Fibroblast of lung (primary cell): ENCODE measurements at places on chromosomes 12 and 14. TPM values are rescaled to one million over a fixed set of nuclear protein-coding genes. Genes with fewer than 3 reads are reported as not detected.

DNA sequence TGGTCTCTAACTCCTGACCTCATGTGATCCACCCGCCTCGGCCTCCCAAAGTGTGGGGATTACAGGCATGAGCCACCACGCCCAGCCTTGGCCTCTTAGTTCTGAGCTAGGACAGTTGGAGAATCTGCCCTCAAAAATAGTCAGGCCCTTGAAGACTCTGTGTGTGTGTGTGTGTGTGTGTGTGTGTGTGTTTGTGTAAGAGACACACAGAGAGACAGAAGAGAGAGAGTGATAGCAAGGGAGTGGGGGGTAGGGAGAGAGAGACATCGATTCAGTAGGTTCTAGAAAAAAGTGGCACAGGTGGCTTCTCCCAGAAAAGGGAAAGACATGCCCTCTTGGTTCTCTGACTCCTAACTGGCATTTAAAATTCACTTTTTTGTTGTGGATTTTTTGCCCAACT lies 5.4 kb downstream of the HNF1A start:
- no peak for DNase-seq

DNA sequence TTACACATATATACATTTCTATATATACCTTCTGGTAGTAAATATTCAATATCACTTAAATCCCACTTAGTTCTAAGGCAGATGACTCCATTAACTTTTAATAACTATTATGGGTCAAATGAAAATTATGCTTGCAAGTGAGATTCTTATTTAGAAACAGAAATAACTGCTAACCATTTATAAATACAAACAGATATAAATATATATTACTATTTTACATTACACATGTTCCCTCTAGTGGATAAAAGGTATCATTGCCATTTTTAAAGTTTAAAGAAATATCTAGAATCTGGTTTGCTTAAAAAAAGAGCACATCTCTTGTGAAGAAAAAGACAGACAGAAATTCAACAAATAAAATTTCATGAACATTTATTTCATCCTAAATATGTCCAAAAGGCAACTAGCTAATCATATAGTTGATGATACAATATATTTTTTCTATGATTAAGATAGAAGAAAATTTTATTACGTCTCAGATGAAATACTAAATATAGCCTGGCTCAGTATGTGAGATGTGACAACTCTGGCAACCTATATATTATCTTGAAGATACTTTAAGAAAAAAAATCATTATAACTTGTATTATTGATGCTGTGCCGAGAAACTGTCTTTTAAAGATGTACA lies 11.7 kb upstream of the RAD51AP1 start:
- DNase-seq: peak; percentile 7

DNA sequence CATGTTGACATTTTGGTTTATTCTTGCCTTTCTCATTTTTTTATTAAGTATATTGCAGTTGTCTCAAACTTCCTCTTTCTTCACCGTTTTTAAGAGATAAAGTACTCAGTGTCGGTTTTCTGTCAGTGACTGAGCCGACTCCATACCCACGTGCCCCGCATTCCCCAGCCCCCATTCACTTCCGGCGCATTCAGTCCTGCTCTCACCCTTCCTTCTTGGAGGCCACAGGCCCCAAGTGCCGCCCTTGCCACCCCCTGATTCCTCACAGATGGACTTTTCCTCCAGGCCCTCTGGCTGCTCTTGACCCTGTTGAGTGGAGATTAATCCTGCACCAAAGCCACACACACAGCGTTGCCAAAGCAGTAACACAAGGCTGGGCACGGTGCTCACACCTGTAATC lies 19.1 kb upstream of the DNAH10 start:
- DNase-seq: no peak

DNA sequence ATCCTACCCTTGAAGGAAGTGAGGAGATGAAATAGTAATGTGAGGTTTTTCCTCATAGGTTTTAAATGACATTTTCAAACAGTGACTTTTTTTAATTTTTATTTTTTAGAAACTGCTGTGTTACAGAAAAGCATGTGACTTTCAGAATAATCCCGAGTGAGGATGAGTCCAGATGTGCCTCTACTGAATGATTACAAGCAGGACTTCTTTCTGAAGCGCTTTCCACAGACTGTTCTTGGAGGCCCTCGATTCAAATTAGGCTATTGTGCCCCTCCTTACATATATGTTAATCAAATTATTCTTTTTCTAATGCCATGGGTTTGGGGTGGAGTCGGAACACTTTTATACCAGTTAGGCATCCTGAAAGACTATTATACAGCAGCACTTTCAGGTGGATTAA lies 15.8 kb downstream of the PCNX4 start:
- no peak for DNase-seq

DNA sequence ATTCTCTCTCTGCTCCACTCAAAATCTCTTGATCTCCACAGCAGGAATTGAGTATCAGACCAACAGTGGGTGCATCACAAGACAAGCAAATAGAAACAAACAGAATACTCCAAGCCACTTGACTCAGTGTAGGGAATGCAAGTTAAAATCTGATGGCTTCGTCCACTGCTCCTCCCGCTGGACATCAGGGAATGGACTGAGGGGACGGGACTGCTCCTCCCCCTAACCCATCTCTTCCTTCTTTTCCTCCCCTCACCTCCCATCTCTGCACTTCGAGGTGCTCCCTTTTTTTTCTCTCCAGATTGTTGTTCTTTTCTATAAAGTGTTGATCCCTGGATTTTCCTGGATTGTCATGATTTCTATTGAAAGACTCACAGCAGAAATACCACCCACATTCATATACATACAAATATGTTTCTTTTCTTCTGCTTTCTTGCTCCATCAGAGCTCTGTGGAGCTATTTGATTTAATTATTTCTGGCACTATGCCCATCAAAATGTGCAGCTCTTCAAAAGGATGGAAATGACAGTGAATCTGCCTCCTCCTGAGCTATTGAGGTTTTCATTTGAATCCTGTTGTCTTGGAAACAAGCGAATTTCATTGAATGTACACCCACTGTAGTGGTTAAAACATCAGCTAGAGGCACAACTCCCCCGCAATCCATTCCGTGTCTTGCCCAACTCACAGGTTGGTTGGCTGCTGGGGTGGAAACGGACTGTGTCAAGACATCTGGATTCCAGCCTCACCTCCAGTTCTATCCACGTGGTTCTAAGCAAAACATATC lies 199.7 kb downstream of the SPTSSA start:
- DNase-seq: no peak

DNA sequence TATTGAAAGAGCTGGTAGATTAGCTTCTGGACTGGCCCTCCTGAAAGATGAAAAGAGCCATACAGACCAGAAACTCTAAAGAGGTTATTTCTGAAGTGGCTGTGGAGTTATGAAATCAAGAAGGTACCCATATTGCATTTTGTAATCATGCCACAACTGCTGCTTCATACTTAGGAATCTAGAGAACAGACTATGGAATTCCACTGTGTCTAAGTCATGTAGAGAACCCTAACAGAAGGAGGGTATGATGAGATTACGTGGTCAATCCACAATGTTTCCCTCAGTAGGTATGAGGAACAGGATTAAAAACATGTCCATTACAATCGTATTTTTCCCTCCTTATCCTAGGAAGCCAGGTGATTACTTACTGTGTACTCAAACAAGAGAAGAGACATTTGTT lies 708.8 kb downstream of the RERGL start:
- no peak for DNase-seq

GRCh38 chr12:124617615-124618014 lies 50.2 kb upstream of the NCOR2 start:
- DNase-seq: no peak

GRCh38 chr14:36997843-36998242 lies 174.6 kb downstream of the SLC25A21 start:
- peak; percentile 56 for DNase-seq

- DNase-seq: no peak
Observed at GRCh38 chr12:56208006-56208405, 13.7 kb downstream of the RNF41 start.

GRCh38 chr12:114995891-114996290 lies 311.9 kb upstream of the TBX3 start:
- DNase-seq: peak; percentile 54

DNA sequence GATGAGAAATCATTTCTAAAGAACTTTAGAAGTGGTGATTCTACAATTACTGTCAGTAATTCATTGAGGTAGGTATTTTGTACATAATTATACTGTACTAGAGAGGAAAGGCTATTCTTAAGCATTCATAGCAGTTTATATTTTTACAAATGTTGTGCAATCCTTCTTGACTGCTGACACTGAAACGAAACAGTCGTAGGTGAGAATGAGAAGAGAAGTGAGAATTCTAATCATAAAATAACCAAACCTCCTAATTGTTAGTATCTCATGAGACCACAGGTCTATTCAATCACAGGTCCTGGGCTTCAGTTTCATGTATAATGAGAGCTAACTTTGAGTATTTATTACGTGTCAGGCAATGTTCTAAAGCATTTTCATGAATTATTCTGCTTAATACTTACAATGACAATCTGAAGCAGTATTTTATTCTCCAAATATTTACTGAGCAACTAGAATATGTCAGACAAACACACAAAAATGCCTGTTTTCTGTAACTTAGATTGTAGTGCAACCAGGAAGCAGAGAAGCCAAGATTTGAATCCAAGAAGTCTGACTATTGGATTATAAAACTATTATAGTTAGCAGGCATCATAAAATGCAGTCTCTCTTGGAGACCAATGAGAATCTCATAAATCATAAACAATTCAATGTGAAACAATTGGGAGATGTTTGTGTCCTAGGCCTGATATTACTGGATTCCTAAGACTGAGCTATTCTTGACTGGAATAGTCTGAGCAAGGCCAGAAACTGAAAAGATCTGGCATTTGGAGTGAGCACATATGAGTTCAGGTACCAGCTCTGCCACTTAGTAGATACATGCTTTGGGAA lies 24.3 kb downstream of the RERG start:
- no peak for DNase-seq

GRCh38 chr14:75972801-75973421 lies 8.9 kb downstream of the TGFB3 start:
- no peak for DNase-seq

- no peak for DNase-seq
Observed at GRCh38 chr14:60863249-60863648, 117.6 kb downstream of the TRMT5 start.

DNA sequence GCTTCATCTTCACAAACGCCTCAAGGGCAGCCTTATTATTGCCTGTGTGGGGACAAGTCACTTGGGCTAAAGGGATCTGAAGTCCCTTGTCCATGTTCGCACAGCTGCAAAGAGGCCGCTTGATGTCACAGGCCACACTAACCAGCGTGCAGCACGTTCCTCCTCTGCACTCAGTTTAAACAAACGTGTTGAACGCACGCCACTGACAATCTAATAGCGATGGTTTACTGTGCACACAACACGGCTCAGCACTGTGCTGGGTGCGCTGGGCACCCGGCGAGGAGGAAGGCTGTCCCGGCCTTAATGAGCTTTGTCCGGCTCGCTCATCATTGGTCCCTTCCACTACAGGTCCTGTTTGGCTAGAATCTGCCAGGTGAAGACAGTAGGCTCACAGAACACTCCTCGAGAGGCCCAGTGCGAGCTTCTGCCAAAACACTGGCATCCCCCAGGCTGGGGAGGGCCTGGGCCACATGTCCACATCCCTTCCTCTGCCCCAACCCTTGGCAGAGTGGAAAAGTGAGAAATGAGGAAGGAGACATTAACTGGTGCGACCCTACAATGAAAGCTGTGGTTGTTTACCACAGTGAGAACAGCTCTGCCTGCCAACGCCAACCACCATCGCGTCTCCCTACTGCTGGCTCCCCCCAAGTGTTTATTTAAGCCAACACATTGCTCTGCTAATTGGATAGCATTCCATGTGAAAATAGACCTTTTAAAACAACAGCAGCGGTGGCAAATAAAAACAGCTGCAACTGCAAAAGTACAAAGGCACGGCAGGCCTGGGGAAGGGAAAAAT lies 113.2 kb downstream of the RBM19 start:
- DNase-seq: no peak

DNA sequence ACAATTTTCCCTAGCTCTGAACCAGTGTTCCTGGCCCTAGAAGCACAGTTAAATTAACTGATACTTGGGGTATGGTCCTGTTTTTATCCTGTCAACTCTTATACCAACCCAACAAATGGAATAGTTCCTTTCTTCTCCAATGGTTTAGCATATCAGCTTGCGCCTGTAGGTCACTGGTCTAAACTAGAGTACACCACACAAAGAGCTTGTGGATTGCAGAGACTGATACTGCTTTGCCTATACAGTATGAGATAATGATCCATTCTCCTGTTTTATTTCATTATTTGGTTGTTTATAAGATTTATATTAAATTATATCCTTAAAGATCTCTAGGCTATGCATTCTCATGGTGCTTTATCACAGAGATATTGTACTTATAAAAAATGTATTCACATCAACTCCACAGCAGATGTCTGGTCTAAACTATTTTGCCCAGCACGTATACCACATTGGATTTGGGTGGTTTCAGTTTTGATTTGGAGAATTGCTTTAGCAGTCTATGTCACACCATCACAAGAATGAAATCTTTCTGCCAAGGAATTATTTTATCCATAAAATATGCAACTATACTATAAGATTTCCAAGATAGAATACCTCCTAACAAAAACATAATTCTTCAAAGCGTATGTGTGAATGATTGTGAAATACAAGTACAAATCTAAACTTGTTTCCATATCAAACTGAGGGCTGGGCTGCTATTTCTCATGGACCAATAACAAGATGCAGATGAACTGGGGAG lies 142.1 kb downstream of the SLC16A7 start:
- DNase-seq: peak; percentile 50

DNA sequence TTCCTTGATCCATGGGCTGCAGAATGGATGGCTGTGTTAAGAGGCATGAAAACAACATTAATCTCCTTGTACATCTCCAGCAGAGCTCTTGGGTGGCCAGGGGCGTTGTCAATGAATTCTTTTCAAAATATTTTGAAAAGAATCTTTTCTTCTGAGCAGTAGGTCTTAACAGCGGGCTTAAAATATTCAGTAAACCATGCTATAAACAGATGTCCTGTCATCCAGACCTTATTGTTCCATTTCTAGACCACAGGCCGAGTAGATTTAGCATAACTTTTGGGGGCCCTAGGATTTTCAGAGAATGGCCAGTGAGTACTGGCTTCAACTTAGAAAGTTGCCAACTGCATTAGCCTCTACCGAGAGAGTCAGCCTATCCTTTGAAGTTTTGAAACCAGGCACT lies 130.2 kb downstream of the RAD51B start:
- no peak for DNase-seq

GRCh38 chr12:106297681-106298080 lies 4.9 kb upstream of the TCP11L2 start:
- DNase-seq: no peak

GRCh38 chr12:132514216-132514820 lies 24.4 kb downstream of the FBRSL1 start:
- DNase-seq: no peak

KRT72 gene
- total RNA-seq: not detected in 2 replicates

PTPRR gene
- total RNA-seq: under 0.01 and 0.50 TPM in 2 replicates

MYBPC1 gene
- not detected in 2 replicates for total RNA-seq

RAB15 gene
- total RNA-seq: 3.6 TPM in 2 replicates

HOTAIR gene
- not detected in 2 replicates for total RNA-seq

KLRK1 gene
- total RNA-seq: not detected in 2 replicates

LRTM2 gene
- total RNA-seq: not detected in 2 replicates

KRT82 gene
- total RNA-seq: not detected in 2 replicates

CCDC197 gene
- total RNA-seq: not detected in 2 replicates
